HFFc6 (cell line): ENCODE measurements at places on chromosomes 6 and 20. TPM values are rescaled to one million over a fixed set of nuclear protein-coding genes. Genes with fewer than 3 reads are reported as not detected.

BPIFB4 gene
- total RNA-seq, result not detected in 3 replicates

GPR63 gene
- 1.8 to 2.5 TPM (median 2.0 TPM) in 3 replicates for total RNA-seq

ARMC12 gene
- total RNA-seq, result 0.22 to 0.51 TPM (median 0.33 TPM) in 3 replicates

- H3K36me3 ChIP-seq, result peaks cover 20% of the 10 kb centered on the region; the same call in 1 of the 2 replicates
- peaks cover 16% of the 10 kb centered on the region for H3K4me1 ChIP-seq
- DNase-seq, result no peak
- peaks cover 2% of the 10 kb centered on the region; the same call in 1 of the 2 replicates for H3K27me3 ChIP-seq
Observed at GRCh38 chr20:58399926-58400325, 10.9 kb downstream of the VAPB start.

- H3K4me1 ChIP-seq, result peaks cover 28% of the 10 kb centered on the region
- peaks cover 3% of the 10 kb centered on the region for H3K27me3 ChIP-seq
- peaks cover 42% of the 10 kb centered on the region for H3K36me3 ChIP-seq
- no peak overlapping the region for H3K27ac ChIP-seq
Observed at GRCh38 chr20:4369798-4370124, 351.9 kb upstream of the PRND start.

DNA sequence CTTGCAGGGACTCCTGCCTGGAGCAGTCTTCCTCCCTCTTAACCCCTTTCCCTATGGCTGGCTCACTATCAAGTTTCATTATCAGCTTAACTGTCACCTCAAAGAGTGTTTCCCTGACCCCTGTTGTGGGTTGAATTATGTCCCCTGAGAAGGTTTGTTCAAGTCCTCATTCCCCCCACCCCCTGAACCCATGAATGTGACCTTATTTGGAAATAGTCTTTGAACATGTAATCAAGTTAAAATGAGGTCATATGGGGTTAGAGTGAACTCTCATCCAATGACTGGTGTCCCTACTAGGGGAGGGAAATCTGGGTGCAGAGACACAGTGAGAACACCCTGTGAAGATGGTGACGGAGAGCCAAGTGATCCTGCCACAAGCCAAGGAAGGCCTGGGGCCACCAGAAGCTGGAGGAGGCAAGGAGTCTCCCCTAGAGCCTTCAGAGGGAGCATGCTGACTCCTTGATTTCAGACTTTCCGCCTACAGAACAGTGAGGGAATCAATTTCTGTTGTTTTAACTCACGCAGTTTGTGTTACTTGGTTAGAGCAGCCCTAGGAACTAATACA lies 165.2 kb upstream of the TOP1 start:
- peaks cover 22% of the 10 kb centered on the region for H3K27me3 ChIP-seq
- H3K36me3 ChIP-seq, result no peaks in the 10 kb centered on the region
- peaks cover 11% of the 10 kb centered on the region for H3K4me1 ChIP-seq
- no peak overlapping the region for H3K27ac ChIP-seq
- no peak overlapping the region for H3K4me3 ChIP-seq

DNA sequence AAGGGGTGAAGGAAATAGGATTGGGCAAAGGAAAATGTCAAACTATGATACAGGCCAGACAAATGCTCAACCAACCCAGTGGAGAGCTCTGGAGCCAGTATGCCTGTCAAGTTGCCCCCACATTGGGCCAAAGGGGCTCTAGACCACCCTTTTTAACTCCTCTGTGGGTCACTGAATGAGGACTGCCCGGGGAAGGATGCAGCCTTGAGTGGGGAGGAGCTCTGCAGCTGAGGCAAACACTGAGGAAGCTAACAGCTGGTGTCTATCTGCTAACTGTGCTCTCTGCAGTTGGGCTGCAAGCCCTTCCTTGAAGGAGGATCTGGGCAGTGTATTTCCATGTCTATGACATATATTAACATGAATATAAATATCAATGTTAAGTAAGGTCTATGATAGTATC lies 98.4 kb upstream of the PRSS16 start:
- no peak overlapping the region for H3K4me3 ChIP-seq
- no peak overlapping the region for H3K27ac ChIP-seq
- peaks cover 15% of the 10 kb centered on the region for H3K4me1 ChIP-seq
- H3K36me3 ChIP-seq, result no peaks in the 10 kb centered on the region

DNA sequence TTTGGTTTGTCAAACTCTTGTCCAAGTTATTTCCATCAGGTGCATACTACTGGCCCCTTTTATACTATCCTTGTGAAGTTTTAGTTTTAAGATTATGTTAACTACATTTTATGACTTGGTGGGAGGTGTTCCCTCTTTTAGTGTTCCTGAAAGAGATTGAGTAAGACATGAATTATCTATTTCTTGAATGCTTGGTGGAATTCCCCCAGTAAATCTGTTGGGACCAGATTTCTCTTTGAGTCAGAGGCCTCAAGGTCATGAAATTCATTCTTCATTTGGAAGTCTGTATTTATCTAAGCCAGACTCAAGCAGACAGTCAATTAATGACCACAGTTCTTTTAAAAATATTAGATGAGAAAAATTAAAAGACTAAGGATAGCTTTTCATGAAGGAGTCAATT lies 81.3 kb downstream of the MOXD1 start:
- H3K36me3 ChIP-seq, result peaks cover 58% of the 10 kb centered on the region
- H3K4me1 ChIP-seq, result peaks cover 35% of the 10 kb centered on the region
- H3K27ac ChIP-seq, result no peak overlapping the region
- peak; percentile 42 for DNase-seq
- peaks cover 1% of the 10 kb centered on the region; the same call in 1 of the 2 replicates for H3K27me3 ChIP-seq

DNA sequence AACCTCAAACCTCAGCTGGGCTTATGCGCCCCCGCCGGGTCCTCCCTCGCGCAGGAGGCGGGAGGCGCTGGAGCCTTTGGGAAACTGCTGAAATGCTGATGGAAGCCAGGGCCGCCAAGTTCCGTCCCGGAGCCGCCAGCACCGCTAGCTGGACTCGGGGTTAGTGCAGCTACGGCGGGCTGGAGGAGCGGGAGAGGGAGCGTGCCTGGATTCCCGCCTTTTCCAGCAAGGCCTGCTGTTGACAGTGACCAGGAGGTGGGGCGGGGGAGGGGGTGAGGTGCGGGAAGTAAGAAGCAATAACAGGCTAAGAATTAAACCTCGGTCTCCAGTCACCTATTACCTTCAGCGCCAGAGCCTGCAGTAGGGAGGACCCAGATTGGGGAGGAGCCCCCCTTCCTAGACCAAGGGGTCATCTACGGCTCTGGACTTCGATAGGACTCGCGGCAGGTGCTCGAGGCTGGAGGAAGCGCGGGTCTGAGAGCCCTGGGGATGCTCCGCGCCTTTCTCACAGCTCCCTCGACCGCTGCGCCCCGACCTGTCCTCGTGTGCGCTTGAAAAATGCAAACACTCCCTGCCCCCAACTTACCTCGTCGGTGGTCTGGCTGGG lies 20.5 kb downstream of the COL9A1 start:
- no peak overlapping the region for H3K27ac ChIP-seq
- H3K36me3 ChIP-seq, result no peaks in the 10 kb centered on the region
- DNase-seq, result no peak
- no peaks in the 10 kb centered on the region for H3K4me1 ChIP-seq
- peaks cover 13% of the 10 kb centered on the region for H3K27me3 ChIP-seq

DNA sequence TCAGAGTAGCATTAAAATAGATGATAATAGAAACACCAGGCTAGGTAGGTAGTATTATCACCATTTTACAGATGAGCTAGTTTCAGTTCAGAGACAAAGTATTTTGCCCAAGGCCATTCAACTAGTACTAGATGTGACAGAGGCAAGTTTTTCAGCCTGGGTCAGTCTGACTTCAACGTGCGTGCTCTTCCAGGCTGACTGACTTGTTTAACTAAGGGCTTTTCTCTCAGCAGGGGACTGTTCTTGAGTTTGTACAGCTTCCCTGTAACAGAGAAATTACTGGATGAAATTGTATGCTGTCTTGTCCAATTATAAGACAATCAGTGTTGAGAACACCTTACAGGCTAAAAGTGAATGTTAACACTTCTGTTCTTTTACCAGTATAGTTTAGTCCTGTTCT lies 333.5 kb upstream of the MAN1A1 start:
- no peak for DNase-seq
- no peak overlapping the region for H3K4me3 ChIP-seq
- no peaks in the 10 kb centered on the region for H3K27me3 ChIP-seq
- H3K36me3 ChIP-seq, result no peaks in the 10 kb centered on the region

- no peak overlapping the region for H3K27ac ChIP-seq
- H3K4me1 ChIP-seq, result peaks cover 30% of the 10 kb centered on the region
- H3K27me3 ChIP-seq, result no peaks in the 10 kb centered on the region
- DNase-seq, result no peak
Observed at GRCh38 chr6:100426744-100427338, 37.9 kb downstream of the SIM1 start.

GRCh38 chr6:36848658-36849441 lies 9.6 kb upstream of the CPNE5 start:
- peaks cover 46% of the 10 kb centered on the region for H3K4me1 ChIP-seq
- peaks cover 6% of the 10 kb centered on the region for H3K27me3 ChIP-seq
- H3K27ac ChIP-seq, result no peak overlapping the region
- no peak overlapping the region for H3K4me3 ChIP-seq
- peaks cover 24% of the 10 kb centered on the region for H3K36me3 ChIP-seq

DNA sequence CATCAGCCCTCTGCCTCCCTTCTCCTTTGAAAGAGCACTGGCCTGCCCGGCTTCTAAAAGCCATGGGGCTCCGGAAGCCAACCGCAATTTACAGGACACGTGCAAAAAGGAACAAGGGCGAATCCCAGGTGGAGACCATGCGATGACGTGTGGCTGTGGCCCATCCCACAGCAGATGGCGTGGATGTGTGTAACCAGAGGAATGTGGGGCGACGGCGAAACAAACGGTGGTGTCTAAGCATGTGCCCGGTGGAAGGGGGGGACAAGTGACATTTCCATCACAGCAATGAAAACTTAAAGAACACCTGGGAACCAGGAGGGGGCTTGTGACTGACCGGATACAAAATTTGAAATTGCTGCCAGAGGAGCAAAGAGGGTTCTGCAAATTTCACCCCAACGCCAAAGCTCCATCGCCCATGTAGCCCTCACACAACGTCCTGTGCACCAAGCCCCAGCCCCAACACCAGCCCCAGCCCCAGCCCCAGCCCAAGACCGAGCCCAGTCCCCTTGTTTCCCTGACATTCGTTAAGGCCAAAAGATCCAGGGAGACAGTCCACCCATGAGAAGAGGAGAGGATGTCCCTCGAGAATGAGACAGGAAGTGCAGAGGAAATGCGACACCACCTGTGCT lies 159.7 kb upstream of the ZNF337 start:
- peaks cover 33% of the 10 kb centered on the region for H3K4me1 ChIP-seq
- H3K36me3 ChIP-seq, result peaks cover 40% of the 10 kb centered on the region
- DNase-seq, result no peak

DNA sequence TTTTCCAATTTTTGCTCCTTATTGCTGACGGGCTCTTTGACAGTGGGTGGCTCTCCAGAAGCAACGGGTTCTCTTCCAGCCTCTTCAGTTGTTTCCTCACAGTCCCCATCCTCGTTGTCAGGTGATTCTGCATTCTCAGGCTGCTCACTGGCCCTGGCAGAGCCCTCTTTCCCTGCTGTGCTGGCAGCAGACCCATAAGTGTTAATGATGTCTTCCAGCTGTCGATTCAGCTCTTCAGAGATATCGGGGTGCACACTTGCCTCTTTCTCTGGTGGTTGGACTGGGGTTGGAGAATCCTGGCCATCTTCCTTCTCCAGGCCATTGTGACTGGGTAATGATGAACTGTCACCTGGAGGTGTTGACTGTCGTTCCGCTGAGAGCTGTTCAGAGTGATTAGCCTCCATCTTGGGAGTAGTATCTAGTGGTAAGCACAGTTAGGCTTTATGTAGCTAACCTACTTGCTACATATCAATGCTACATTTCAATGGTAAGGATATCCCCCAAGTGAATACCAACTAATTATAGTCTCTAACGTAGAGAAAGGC lies 3.2 kb downstream of the TXLNB start:
- no peaks in the 10 kb centered on the region for H3K36me3 ChIP-seq
- peaks cover 25% of the 10 kb centered on the region for H3K4me1 ChIP-seq
- H3K27me3 ChIP-seq, result peaks cover 3% of the 10 kb centered on the region; the same call in 1 of the 2 replicates
- no peak overlapping the region for H3K4me3 ChIP-seq

- peak; percentile 60 for DNase-seq
- peaks cover 42% of the 10 kb centered on the region for H3K4me1 ChIP-seq
- peak overlapping the region; percentile 26; the same call in 1 of the 2 replicates for H3K4me3 ChIP-seq
- peaks cover 9% of the 10 kb centered on the region for H3K27me3 ChIP-seq
- H3K36me3 ChIP-seq, result no peaks in the 10 kb centered on the region
Observed at GRCh38 chr6:45923831-45924391, 91.7 kb downstream of the CLIC5 start.

- H3K4me3 ChIP-seq, result no peak overlapping the region
- no peaks in the 10 kb centered on the region for H3K27me3 ChIP-seq
- no peak overlapping the region for H3K27ac ChIP-seq
- H3K36me3 ChIP-seq, result no peaks in the 10 kb centered on the region
Observed at GRCh38 chr6:74937936-74938335, 267.9 kb downstream of the COL12A1 start.

- no peak overlapping the region for H3K4me3 ChIP-seq
- peaks cover 3% of the 10 kb centered on the region for H3K27me3 ChIP-seq
- no peak for DNase-seq
- no peaks in the 10 kb centered on the region for H3K4me1 ChIP-seq
- H3K36me3 ChIP-seq, result no peaks in the 10 kb centered on the region
Observed at GRCh38 chr20:19531446-19531845, 226.6 kb upstream of the RIN2 start.

DNA sequence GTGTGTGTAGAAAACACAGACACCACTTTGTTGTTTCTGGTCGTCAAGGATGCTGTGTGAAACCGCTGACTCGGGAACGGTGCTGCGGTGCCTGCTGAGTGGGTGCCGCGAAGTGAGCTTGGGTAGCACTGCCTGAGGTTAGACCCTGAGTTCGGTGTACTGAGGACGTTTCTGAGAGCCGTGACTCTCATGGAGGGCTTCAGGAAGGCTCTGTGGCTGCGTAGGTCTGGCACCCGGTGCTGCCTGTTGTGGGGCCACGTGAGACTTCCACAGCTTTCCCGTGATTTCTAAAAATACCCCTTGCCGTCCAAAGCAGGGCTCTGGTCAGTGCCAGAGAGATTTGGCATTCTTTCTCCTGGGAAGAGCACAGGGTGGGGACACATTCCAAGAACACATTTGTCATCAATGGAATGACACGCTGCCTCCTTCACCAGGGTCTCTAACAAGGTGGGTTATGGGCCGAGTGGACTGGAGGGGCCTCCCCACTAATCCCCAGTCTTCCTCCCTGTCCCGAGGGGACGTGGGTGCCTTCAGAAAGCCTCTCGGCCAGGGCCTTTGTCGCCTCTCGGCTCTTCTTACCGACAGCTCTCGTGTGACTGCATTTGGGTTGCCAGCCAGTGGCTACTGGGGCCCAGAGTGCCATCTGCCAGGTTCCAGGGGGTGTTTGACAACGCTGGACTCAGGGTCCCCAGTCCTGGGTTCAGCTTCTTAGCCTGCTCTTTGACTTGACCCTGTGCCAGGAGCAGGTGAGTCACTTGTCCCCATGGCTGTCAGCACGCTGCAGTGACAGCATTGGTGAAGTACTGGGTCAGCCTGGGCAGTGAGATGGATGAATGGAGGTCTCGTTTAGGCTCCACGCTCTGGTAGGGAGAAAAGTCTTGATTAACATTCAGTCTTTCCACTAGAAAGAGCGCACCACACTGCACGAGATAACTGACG lies 62.2 kb downstream of the SYNJ2 start:
- peaks cover 80% of the 10 kb centered on the region for H3K36me3 ChIP-seq
- no peak for DNase-seq
- H3K27me3 ChIP-seq, result peaks cover 3% of the 10 kb centered on the region; the same call in 1 of the 2 replicates
- H3K27ac ChIP-seq, result peak overlapping the region; percentile 98
- H3K4me3 ChIP-seq, result no peak overlapping the region

DNA sequence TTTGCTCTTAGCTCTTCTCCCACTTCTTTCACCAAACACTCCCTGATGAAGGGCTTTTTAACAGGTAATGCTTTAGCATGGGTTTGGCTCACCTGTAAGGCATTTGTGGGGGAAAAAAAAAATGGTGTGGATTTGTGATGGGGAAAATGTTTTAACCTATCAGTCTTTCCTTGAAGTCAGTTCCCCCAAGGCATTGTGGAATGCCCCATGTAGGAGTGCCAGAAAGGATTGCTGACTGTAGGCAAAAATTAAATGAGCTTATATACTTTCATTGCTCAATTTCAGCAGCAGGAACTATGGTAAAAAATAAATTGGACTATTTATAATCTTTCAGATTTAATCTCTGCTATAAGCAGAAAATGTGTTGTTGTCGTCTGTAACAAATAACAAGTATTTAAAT lies 10.6 kb upstream of the SASH1 start:
- DNase-seq, result no peak
- peaks cover 19% of the 10 kb centered on the region for H3K36me3 ChIP-seq
- H3K27me3 ChIP-seq, result no peaks in the 10 kb centered on the region
- H3K4me3 ChIP-seq, result no peak overlapping the region
